ENCODE measurements at places on chromosomes 5 and 9. TPM values are rescaled to one million over a fixed set of nuclear protein-coding genes. Genes with fewer than 3 reads are reported as not detected.
A peak's percentile ranks its signal among the peaks of the same experiment; 100 is the strongest.

Gene ABCA2
- 7.5 TPM for total RNA-seq

Gene PCDHA3
- total RNA-seq: 0.17 TPM

Gene MYO10
- total RNA-seq: 79.5 TPM

Gene ARL14EPL
- not detected for total RNA-seq

Gene PCDHGB1
- total RNA-seq: 0.35 TPM

Gene SSBP2
- 2.8 TPM for total RNA-seq

DNA sequence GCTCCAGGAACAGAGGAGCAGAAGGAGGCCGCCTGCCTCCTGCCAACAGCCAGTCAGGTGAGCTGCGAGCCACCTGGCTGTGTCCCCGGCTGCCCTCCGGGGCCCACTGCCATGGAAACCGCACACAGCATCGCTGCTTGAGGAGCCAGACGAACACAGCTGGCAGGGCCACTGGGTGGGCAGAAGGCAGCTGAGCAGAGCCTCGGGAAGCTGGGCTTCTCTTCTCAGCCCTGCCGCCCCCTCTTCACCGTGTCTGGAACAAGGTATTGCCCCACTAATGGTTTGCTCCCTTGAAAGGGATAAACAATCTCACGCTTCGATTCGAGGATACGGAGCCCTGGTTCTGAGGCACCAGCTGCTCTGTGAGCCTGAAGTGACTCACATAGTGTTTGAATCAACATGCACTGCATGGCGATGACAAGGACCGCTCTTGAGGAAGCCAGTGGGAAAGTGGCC lies 63.7 kb upstream of the RUFY1 start:
- no peak for DNase-seq

GRCh38 chr5:6705088-6705487 lies 8.1 kb upstream of the TENT4A start:
- DNase-seq: no peak

DNA sequence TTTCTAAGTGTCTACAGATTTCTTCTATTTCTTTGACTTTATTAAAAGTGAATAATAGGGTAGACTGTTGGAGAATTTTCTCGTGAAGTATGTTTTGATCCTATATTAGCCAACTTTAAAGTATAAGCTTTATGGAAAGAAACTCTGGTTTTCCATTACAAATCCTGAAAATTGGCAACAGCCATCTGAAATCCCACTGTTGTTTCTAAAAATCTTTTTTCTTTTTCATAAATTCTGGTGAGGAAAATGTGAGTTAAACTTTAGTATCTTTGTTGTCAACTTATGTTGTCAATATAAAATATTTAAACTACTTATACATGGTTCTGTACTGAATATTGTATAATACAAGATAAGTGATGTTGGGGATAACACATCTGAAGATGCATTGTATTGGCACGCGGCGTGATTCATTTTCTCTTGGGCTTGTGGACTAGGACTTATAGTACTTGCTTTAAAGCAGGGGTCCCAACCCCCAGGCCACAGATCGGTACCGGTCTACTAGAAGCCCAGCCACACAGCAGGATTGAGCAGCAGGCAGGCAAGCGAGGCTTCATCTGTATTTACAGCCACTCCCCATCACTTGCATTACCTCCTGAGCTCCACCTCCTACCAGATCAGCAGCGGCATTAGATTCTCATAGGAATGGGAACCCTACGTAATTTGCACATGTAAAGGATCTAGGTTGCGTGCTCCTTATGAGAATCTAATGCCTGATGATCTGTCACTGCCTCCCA lies 12.7 kb downstream of the MAMDC2 start:
- DNase-seq: no peak

DNA sequence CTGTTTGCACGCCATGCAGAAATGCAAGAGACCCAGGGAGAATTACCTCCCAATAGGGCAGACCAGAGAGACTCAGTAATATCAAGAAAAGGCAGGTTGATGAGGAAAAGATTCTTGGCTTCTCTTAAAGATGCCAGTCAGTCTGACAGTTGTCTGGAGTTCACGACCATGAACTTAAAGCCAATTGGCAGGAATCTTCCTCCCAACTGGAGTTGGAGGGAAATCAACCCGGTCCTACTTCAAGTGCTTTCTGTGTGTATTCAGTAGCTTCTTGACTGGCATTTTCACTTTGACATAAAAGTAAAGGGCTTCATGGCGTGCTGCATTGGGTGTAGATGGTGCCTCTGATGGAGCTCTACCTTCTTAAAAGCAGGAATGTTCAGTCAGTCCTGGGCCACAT lies 144.3 kb downstream of the GOLPH3 start:
- no peak for DNase-seq

DNA sequence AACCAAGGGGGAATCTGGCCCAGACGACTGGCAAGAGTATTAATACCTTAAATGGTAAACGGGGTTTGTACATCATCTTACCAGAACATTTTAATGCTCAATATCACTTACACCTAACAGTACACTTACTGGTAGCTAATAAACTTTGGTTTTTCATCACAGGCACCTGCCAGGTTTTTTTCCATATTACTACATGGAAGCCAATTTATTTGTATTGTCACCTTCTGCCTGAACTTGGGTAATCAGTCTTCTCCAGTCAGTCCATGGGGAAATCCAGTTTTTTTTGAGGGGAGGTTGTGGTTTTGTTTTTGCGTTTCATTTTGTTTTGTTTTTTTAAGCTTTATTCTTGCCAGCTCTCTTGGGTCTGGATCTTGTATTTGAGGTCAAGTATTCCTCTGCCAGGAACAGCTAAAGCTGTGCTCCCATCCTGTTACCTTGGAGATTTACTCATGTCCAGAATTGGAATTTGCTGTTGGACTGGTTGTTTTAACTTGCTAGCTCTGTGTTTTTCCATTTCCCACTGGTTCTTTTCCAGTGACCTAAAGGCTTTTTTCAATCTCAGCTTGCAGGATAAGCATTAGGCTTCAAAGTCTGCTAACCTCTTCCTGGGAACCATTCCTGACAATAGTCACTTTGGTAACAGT lies 11.1 kb upstream of the NADK2 start:
- DNase-seq: peak; percentile 48

- no peak for DNase-seq
Observed at GRCh38 chr5:156051972-156052371, 275.0 kb upstream of the SGCD start.

DNA sequence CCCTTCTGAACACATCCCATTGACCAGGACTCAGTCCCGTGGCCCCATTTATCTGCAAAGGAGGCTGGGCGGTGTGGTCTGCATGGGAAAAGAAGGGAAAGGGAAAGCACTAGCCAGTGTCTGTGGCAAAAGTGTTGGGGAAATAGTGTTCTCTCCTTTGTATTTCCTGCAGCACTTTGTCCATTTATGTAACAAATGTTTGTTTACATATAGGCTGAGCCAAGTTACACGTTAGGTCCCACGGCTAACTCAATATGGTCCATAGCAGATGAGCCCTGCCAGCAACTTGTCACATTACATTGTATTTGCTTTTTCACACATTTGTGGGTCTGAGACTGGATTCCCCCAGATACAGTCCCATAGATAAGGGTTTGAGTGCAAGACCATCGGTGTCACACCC lies 260.5 kb downstream of the MSX2 start:
- DNase-seq: no peak

- no peak for DNase-seq
Observed at GRCh38 chr9:72809586-72809985, 143.3 kb downstream of the ALDH1A1 start.

DNA sequence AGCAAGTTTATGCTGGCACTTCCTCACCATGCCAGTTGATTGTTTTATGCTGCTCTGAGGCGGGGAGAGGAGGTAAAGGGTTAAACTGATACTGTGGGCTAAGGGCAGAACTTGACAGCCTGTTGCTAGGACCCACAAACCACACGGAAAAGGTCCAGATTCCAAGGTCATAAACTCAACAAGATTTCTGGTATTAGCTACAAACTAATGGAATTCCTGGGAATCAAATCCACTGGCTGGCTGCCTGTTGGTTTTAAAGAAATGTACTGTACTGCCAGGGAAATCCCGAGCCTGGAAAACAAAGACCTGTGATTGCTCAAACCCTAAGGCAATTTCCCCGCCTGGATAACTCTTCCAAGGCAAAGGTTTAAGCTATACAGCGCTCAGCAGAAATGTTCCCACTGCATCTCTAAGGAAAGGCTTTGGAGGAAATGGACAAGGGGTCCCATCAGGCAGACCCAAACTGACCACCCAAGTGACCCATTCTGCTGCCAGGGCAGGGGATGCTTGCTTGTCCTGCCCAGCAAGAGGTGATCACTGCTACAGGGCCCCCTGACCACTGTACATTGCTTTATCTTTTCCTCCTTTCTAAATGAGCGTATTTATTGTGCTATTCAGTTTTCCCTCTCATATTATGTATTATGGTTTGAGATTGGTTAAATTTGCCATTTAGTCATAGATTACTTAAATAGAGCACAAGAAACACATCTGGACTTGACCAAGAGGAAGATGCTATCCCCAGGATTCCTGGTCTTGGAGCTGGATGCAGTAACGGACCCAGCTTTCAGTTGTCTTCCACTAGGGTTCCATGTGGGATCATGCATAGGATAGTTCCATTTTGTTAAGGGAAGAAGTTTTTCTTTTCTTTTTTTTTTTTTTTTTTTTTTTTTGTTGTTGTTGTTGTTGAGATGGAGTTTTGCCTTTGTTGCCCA lies 124.3 kb downstream of the SUSD1 start:
- DNase-seq: peak; percentile 100

GRCh38 chr5:113723021-113723420 lies 209.5 kb downstream of the YTHDC2 start:
- DNase-seq: no peak

Measured in renal cortical epithelial cell (primary cell).